ENCODE measurements at places on chromosomes 11 and 22. TPM values are rescaled to one million over a fixed set of nuclear protein-coding genes. Genes with fewer than 3 reads are reported as not detected.

GRCh38 chr22:19019029-19019678, 83.1 kb upstream of the PRODH start:
- no peak for DNase-seq

The AASDHPPT gene
- total RNA-seq, result 48.4 TPM

- DNase-seq, result no peak
Observed at GRCh38 chr22:26852176-26852575, 194.8 kb downstream of the MIAT start.

DNA sequence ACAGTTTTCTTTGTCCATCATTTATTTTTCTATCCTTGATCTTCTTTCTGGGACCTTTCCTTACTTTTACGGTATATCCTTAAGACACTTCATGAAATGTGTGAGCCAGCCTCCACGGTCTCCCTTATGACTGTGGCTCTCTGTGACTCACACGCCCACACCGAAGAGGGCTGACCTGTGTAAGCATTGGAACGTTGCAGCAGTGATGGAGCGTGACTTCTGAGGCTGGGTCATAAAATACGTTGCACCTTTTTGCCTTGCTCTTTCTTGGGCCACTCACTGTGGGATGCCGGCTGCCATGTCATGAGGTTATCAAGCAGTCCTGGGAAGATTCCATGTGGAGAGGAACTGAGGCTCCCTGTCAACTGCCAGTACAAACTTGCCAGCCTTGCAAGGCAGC, 96.3 kb upstream of the RAB1B start:
- peak; percentile 59 for DNase-seq

DNA sequence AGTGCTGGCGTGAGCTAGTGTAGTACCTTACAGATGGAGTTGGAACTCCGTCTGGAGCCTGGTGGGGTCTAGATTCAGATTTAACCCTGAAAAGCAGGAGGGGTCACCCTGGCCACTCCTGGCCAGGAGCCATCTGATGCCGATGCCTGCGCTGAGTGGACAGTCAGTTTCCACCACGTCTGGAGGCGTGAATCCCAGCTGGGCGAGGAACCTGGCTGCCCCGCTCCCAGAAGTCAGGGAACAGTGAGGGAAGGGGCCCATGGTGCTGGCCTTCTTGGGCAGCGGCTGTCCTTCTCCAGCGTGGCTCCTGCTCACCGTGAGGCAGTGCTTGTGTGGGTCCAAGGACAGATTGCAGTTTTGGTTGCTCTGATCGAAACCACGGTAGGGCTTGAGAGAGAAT, 76.3 kb downstream of the PARVB start:
- DNase-seq, result no peak

DNA sequence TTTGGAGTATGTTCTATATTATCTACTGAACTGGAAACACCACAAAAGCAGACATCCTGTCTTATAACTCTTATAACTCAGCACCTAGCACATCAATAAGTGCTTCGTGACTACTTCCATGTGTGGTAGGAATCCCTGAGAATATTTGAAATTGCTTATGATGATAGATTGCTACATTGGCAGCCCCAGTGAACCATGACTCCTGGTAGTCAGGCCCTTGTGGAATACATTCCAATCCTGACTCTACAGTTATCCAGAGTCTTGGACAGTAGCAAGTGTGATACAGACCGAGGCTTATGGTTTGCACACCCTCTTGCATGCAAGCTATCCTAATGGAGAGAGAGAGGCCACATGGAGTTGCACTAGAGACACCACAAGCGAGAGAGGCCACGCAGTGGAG, 59.5 kb upstream of the PHF21A start:
- no peak for DNase-seq

DNA sequence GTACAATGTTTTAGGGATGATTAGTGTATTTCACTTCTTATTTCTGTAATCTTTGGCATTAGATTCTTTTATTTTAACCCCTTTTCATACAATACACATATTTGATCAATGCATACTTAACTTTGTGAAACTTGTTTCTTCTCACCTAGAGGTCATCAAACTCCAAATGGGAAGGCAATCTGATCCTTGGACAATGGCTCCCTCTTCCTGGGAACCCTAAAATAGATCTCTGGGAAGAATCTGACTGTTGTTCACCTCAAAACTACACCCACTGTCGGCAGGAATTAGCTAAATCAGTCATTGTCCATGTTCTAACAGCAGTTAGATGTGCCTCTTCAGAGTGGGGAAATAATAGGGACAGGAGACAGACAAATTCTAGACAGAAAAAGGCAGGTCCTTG, 707.4 kb upstream of the CHORDC1 start:
- no peak for DNase-seq

The KCNJ5 gene
- 15.5 TPM for total RNA-seq

- DNase-seq, result no peak
Observed at GRCh38 chr22:43411869-43412807, at the start of gene MPPED1. MPPED1 (plus strand) TSS chr22:43412014; CDS start chr22:43424986, 12,972 bp downstream.

- peak; percentile 94 for DNase-seq
Observed at GRCh38 chr11:61297746-61298145, 2.6 kb upstream of the VWCE start.

The MYBPC3 gene
- total RNA-seq, result under 0.01 TPM

The PKDREJ gene
- total RNA-seq, result not detected

The SH3BP1 gene
- total RNA-seq, result 15.6 TPM

DNA sequence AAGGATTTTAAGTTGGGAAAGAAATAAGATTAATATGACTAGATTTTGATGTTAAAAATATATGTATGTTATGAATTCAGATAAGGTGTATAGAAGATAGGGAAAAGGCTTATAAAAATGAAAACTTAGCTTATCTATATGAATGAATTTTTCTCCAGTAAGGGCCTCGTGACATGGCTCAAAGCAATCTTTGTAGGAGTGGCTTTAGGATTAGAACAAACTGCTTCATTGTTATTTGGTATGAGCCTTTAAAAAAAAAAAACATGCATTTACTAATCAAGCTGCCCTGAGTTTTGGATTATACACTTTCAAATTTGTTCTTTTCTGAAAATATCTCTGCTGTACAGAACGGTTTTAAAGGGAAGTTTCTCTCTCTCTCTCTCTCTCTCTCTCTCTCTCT, 905.9 kb downstream of the OPCML start:
- no peak for DNase-seq

DNA sequence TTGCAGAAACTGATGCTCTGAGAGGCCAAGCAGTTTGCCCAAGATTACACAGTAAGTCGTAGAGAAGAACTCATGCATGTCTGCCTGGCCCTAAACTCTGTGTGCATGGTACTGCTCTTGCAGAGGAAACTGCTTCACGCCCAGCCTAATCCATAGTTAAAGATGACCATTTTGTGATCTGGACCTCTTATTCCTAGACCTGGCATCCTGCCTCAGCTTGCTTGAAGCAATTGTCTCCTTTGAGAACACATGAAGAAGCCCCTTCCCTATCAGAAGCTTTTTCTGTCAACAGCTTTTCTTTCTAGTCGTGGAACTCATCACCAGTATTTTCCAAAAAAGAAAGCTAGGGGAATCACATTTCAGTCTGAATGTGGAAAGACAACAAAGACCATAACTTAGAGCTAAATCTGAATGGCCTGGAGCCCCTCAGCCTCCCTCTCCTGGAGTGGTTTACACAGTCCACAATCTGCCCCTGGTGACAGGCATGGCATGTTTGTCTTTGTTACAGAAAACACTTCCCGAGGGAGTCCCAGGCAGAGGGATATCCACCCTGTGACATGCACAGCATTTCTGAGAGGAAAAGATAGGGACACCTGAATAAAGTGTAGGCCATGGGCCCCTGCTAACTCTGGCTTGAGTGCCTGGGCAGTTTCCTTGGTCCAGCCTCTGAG, 2.9 kb upstream of the FZD4 start:
- DNase-seq, result no peak

The XKR3 gene
- not detected for total RNA-seq

- DNase-seq, result no peak
Observed at GRCh38 chr11:45428116-45428515, 142.0 kb upstream of the SYT13 start.

DNA sequence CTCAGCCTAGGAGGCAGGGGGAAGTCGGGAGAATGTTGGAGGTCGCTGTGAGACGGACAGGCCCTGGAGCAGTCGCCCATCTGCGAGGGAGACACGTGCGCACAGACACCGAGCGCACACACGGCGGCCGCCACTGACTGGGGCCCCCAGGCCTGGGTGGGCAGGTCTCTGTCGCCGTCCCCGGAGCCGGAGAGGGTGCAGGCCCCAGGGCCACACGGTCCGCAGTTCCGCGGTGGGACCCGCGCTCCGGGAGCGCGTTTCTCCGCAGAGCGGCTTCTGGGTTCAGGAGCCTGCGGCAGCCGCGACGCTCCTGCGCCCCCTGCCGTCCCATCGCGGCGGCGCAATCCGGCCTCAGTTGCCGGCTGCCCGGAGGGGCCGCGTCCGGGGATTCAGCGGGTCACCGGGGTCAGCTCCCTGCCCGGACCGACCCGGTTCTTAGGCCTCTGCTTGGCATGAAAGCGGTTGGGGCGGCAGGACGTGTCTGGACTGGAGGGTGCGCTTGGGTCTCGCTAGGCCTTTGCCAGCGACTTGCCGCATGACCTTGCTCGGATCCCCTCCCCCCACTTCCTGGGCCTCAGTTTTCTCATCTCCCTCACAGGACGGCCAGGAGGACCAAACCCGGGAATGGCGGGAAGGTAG, 31.2 kb downstream of the PDE2A start:
- DNase-seq, result peak; percentile 51

DNA sequence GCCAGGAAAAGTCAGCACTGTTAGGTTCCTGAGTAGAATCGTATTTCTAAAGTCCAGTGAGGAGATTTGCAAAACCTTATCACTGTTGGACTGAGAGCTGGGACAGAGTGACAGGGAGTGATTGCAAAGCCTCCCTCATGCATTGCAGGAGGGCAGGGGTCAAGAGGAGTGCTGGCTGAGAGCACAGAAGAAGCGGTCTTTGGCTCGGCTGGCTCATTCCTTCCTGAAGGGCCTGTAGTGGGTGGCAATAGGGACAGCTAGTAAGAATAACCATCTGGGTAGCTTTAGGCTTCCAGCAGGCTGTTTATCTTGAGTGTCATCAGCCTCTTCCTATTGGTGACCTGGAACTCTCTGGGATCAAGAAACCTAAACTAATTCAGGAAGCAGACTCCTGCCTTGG, 53.4 kb downstream of the CD44 start:
- DNase-seq, result no peak

DNA sequence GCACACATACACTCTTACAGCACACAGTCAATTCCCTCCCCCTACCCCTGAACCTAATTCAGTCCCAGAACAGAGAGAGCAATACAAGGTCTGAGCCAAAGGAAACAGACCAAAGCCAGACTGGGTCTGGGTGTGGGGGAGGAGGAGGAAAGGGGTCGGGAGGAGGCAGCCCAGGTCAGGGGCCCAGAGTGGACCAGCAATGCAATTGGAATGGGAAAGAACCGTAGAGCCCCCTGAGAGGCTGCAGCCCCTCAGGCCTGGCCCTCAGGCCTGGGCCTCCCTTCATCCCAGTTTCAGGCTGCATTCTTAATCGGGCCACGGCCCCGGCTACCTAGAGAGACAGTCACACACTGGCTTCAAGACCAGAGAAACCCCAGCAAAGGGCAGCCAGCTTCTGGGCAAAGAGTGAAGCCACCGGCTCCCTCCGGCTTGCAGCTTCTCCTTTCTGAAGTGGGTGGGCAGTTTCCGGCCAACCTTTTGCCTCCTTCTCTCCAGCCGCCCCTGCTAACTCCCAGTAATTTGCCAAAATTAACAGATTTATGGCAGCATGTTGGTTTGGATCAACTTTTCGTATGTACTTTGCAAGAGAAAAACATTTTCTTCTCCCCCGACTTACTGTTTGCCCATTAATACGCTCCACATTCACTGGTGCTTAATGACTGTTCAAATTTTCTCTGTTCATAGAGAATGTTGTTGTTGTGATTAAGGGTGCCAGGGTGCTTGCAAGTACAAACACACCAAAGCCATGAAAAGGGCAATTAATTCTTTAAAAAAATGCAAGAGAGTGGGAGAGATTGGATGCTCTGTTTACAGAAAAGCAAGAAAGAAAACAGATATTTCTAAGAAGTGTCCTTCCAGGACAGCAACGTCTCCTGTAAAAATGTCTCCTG, 488.3 kb downstream of the MN1 start:
- DNase-seq, result no peak

DNA sequence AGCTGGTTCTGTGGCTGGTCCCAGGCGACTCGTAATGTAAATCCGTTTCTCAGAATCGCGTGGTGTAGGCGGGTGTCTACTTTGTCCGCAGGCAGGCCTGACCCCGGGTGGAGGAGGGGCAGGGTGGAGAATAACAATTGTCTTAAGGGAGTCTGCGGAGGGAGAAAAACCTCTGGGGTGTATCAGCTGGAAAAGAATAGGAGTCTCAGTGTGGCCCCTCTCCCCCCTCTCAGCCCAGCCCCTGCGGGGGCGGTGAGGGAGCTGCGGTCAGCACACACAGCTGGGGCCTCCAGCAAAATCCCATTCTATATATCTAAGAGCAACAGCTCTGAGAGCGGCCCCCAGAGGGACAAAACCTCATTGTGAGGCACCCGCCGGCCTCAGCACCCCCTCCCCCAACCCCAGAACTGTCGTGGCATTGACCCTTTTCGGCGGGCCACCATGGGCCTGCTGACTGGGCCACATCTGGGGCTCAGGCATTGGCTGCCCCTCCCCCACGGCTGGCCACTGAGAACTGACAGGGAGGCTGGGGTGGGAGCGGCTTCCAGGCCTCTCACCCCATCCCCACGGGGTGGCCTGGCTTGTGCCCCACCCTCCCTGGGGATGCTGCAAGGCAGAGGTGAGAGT, 2.7 kb upstream of the MYRF start:
- no peak for DNase-seq

The C22orf15 gene
- total RNA-seq, result not detected

- DNase-seq, result no peak
Observed at GRCh38 chr11:86863476-86863875, 63.1 kb downstream of the PRSS23 start.

The PANX3 gene
- total RNA-seq, result not detected

The WNT11 gene
- not detected for total RNA-seq

DNA sequence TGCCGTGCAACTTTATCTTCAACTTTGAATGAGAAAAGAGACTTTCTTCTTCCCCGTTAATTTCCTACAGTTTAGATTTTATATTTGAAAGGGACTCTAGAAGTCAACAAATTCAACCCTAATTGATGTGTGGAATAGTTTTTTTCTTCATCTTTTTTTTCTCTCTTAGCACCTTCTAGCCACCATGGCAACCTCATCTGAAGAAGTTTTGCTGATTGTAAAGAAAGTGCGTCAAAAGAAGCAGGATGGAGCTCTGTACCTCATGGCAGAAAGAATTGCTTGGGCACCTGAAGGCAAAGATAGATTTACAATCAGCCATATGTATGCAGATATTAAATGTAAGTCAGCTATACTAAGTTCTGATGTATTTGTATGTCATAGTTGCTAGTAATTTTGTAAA, 10.5 kb downstream of the GTF2H1 start:
- DNase-seq, result no peak

DNA sequence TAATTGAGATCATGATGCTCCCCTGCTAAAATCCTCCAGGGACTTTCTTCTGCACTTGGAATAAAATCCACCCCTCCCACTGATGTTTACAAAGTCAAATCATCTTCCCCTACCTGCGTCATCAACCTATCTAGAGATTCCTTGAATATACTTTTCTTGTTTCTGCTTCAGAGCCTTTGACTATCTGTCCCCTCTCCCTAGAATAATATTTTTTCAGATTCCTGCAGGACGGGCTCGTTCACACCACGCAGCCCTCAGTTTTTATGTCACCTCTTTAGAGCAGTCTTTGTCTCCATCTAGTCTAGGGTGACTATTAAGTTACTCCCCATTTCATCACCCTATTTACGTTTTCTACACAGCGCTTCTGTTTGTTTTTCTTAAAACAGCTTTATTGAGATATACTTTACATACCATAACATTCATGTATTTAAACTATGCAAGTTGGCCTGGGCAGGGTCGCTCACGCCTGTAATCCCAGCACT, 94.8 kb upstream of the SESN3 start:
- no peak for DNase-seq

Measured in bronchial epithelial cell (primary cell).